ENCODE measurements at places on chromosomes 12 and 14.

DNA sequence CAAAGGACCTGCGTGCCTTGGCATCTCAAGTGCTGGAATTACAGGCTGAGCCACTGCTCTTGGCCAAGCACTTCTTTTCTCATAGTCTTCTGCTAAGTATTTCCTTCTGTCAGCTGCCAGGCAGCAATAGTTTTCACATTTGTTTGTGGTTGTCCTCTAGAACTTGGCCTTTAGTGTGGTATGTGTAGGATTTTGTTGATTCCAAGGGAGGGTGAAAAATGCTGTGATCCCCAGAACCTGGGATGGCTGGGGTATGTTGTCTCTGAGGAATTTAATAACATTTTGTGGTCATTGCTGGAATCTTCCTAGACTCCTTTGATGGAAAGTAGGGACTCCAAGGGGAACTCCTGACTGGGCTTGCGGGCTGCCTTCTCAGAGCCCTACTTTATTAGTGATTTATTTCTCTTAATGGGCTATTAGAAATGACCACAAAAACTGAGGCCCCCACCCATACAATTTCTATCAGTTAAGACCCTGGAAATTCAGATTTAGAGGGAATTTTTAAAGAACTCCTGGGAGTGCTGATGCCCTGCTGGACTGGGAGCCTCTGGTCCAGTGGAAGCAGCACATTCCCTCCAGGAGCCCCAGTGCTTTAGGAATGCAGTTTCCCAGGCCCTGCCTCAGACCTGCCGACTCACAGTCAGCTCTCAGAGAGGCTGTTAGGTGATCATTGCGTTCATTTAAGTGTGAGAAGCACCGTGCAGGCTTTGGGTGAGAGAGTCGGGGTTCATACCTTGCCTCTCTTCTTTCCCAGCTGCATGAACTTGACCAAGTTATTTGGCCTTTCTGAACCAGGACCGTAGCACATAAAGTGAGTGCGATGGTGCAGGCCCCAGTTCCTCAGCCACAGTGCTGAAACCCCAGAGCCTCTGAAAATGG is 22.7 kb downstream of the TRAF3 start:
- H3K4me1 ChIP-seq = peaks cover 36% of the 10 kb centered on the region
- no peak for DNase-seq
- no peak overlapping the region for H3K27ac ChIP-seq
- H3K36me3 ChIP-seq = peaks cover 9% of the 10 kb centered on the region
- H3K4me3 ChIP-seq = no peak overlapping the region
- no peaks in the 10 kb centered on the region for H3K27me3 ChIP-seq

- H3K4me1 ChIP-seq = peaks cover 79% of the 10 kb centered on the region
- peaks cover 17% of the 10 kb centered on the region for H3K36me3 ChIP-seq
- no peaks in the 10 kb centered on the region for H3K27me3 ChIP-seq
- H3K4me3 ChIP-seq = no peak overlapping the region
- DNase-seq = no peak
- peak overlapping the region; percentile 95 for H3K27ac ChIP-seq
Observed at GRCh38 chr14:95526483-95527386, 8.1 kb upstream of the GLRX5 start.

DNA sequence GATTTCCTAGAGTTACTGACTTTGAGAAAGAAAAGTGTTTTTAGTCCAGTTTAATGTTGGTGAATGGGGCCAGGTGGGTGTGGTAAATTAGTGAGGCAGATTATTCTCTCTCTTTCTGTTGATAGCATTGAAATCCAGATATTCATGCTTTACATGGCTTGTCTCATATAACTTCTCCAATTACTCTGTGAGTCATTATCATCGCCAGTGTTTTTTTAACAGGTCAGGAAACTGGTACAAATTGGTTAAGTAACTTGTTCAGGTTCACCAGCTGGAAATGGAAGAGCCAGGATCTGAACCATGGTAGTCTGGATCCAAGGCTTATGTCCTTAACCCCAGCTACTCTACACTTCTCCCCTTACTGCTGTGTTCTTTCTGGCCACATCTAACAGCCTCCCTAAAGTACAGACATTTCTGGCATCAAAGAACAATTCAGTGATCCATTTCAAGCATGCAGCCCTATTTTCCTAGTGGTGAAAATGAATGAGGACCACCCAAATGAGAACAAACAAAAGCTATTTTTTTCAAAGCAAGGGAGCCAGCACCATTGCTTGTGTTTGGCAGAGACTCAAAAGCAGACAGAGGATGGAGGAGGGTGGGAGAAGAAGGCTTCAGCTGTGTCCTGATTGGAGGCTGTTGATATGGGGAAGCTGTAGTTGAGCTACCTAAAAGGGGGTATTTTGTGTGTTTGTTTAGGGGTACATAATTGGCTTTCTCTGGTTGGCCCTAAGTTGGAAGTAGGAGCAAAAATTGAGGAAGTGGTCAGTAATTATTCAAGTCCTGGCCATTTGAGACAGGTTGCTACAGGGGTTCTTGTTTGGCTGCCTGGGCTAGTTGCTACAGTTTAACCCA is 1.7 kb downstream of the IRAK3 start:
- H3K27ac ChIP-seq = no peak overlapping the region
- no peak for DNase-seq
- peaks cover 4% of the 10 kb centered on the region for H3K4me1 ChIP-seq
- no peak overlapping the region for H3K4me3 ChIP-seq
- peaks cover 40% of the 10 kb centered on the region for H3K27me3 ChIP-seq

DNA sequence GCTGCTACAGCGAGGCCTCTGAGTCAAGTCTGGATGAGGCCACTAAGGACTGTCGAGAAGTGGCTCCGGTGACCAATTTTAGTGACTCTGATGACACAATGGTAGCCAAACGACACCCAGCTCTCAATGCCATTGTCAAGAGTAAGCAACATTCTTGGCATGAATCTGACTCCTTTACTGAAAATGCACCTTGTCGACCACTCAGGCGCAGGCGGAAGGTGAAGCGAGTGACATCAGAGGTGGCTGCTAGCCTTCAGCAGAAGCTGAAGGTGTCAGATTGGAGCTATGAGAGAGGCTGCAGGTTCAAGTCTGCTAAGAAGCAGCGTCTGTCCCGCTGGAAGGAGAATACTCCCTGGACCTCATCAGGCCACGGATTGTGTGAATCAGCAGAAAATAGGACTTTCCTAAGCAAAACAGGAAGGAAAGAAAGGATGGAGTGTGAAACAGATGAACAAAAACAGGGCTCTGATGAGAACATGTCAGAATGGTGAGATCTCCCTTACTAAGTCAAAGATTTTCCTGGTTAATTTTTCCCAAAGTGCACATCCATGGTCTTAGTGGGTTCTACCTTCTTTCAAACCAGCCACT is 2.9 kb downstream of the GPATCH2L start:
- H3K27ac ChIP-seq = peak overlapping the region; percentile 21
- H3K27me3 ChIP-seq = no peaks in the 10 kb centered on the region
- H3K4me1 ChIP-seq = peaks cover 63% of the 10 kb centered on the region
- no peak overlapping the region for H3K4me3 ChIP-seq
- H3K36me3 ChIP-seq = peaks cover 61% of the 10 kb centered on the region

- H3K4me1 ChIP-seq = peaks cover 4% of the 10 kb centered on the region
- peaks cover 47% of the 10 kb centered on the region for H3K27me3 ChIP-seq
- H3K4me3 ChIP-seq = no peak overlapping the region
- no peak for DNase-seq
- H3K36me3 ChIP-seq = no peaks in the 10 kb centered on the region
- H3K27ac ChIP-seq = no peak overlapping the region
Observed at GRCh38 chr14:77131871-77132486, 9.6 kb downstream of the ZDHHC22 start.

GRCh38 chr14:20857630-20858261 is 33.4 kb upstream of the RNASE3 start:
- peak; percentile 85 for DNase-seq
- no peak overlapping the region for H3K27ac ChIP-seq
- no peaks in the 10 kb centered on the region for H3K36me3 ChIP-seq
- H3K4me3 ChIP-seq = no peak overlapping the region
- peaks cover 4% of the 10 kb centered on the region for H3K4me1 ChIP-seq

DNA sequence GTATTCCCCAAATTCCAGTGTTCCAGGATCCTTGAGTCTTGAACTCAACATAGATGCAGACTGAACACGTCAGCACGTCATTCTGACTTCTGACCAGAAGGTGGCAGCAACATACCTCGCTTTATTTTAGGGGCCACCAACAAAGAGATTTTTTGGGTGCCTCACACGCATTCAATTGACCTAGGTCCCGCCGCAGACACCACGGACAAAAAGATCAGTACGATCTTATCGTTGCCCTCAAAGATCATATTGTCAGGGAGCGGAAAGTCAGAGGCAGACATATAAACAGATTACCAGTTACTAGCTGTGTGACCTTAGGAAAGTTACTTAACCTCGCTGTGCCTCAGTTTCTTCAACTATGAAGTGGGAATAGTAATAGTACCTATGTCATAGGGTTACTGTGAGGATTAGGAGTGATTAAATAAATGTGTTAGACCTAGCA is 6.5 kb upstream of the PRPH start:
- H3K4me3 ChIP-seq = no peak overlapping the region
- peak; percentile 82 for DNase-seq
- H3K4me1 ChIP-seq = peaks cover 5% of the 10 kb centered on the region
- H3K27ac ChIP-seq = no peak overlapping the region
- no peaks in the 10 kb centered on the region for H3K36me3 ChIP-seq

DNA sequence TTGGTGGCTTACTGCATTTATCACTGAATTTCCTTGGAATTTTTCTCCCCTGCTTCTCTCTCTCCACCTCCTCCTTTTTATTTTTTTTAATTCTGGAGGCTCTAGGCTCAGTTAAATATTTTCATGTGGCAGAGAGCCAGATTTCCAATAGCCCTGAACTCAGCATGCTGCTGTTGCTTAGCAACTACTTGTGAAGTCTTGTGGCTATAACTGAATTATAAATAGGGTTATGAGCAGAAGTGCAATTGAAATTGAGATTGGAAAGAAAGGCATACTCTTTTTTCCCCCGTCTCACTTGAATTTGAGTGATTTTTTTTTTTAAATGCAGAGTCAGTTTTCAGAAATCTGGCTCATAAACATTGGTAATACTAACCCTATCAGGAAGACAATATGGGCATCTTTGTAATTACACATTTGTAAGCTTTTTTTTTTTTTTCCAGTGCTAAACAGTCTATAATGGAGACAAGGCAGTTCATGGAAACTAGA is 38.3 kb downstream of the ATF7IP start:
- peaks cover 43% of the 10 kb centered on the region for H3K36me3 ChIP-seq
- no peak for DNase-seq
- H3K27ac ChIP-seq = peak overlapping the region; percentile 75
- H3K4me1 ChIP-seq = peaks cover 72% of the 10 kb centered on the region

DNA sequence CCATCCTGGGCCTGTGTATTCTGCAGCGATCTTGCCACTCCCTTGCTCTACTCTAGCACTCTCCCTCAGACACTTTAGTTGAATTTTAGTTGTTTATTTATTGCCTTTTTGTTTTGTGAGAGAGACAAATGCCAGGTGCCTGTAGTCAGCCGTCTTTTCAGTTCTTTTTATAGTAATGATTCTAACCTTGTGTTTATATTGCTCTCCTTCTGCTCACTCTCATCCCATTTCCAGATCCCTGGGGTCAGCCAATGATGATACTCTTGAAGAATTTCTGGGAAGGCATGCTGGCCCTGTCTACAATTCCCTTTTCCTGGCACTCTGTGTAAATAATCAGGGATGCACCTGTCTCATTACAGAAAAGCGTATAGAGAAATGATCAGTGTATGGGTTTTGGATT is 334.1 kb upstream of the MIS18BP1 start:
- no peaks in the 10 kb centered on the region for H3K4me1 ChIP-seq
- no peak for DNase-seq
- H3K27ac ChIP-seq = no peak overlapping the region
- H3K4me3 ChIP-seq = no peak overlapping the region

- H3K36me3 ChIP-seq = no peaks in the 10 kb centered on the region
- no peak overlapping the region for H3K27ac ChIP-seq
- H3K27me3 ChIP-seq = peaks cover 21% of the 10 kb centered on the region
Observed at GRCh38 chr14:55957950-55958349, 160.3 kb upstream of the PELI2 start.

DNA sequence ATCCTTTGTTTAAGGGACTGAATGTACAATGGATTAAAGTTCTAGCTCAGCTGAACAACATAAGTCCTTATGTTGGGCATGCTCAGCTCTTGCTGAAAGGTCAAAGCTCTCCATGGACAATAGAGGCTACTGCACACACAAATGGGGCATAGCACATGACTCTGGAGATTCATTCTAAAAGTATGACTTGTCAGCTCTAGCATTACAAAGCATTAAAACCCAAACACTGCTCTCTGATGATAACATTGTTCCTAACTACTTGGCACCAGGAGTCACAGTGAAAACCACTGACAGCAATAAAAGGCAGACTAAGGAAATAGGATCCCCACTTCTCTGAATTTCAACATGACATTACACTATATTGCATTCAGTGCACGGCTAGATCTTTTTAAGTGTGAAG is 21.9 kb upstream of the FSCB start:
- no peak overlapping the region for H3K27ac ChIP-seq
- DNase-seq = no peak
- H3K27me3 ChIP-seq = no peaks in the 10 kb centered on the region
- H3K4me1 ChIP-seq = no peaks in the 10 kb centered on the region
- no peak overlapping the region for H3K4me3 ChIP-seq

GRCh38 chr14:105702275-105702817 is 176.0 kb downstream of the TMEM121 start:
- H3K27me3 ChIP-seq = no peaks in the 10 kb centered on the region
- no peak for DNase-seq
- H3K4me1 ChIP-seq = peaks cover 16% of the 10 kb centered on the region
- H3K36me3 ChIP-seq = no peaks in the 10 kb centered on the region
- no peak overlapping the region for H3K27ac ChIP-seq

DNA sequence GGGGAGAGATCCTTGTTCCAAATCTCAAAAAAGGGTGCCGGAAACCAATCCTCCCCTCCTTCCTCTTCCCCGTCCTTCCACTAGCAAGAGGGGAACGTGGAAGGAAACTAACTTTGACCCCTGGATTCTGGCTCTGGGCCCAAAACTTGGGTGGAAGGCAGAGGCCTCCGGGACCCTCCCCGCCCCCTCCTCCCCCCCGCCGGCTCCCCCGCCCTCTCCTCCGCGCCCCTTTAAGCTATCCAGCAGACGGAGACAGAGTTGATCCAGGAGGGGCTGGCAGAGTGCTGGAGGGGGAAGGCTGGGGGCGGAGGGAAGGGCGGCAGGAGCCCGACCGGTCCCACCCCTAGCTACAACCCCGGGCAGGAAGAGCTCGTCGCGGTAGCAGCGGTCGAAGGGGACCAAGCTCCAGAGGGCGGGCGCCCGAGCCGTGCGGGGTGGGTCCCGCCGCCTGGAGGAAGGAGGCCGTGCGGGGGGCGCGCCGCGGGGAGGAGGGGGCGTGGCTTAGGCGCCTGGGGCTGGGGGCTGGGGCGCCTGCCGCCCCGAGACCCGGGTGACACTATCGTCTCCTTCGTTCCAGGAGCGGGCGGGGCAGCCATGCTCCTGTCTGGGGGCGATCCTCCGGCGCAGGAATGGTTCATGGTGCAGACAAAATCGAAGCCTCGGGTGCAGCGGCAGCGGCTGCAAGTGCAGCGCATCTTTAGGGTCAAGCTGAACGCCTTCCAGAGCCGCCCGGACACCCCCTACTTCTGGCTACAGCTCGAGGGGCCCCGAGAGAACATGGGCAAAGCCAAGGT is at the start of gene NYNRIN:
TSS of gene NYNRIN (plus strand) at position 351 of the 794 bp plus-strand sequence. CDS start at position 595, 244 bp downstream.
- peak within 1 kb of the TSS; percentile 47 for H3K4me3 ChIP-seq
- no peaks in the 10 kb centered on the region for H3K36me3 ChIP-seq
- H3K4me1 ChIP-seq = peaks cover 11% of the 10 kb centered on the region
